ENCODE measurements at places on chromosomes 1 and 21.

- DNase-seq = no peak
Measured at GRCh38 chr1:214739621-214740238, 136.7 kb downstream of the CENPF start.

DNA sequence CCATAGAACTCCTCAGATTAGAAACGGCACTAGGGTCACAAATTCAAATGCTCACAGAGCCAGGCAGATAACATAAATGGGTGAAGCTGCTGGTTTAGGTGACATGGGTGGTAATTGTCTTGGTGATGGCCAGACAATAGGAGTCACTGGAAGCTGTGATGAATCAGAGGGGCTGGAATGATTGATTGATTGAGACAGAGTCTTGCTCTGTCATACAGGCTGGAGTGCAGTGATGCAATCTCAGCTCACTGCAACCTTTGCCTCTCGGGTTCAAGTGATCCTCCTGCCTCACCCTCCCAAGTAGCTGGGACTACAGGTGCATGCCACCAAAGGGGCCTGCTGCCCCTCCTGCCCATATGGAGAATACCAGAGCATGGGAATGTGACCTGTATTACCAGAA lies 63.0 kb downstream of the HIVEP3 start:
- no peak for DNase-seq

- DNase-seq = no peak
Measured at GRCh38 chr21:28174701-28175100, 818.0 kb downstream of the LTN1 start.

DNA sequence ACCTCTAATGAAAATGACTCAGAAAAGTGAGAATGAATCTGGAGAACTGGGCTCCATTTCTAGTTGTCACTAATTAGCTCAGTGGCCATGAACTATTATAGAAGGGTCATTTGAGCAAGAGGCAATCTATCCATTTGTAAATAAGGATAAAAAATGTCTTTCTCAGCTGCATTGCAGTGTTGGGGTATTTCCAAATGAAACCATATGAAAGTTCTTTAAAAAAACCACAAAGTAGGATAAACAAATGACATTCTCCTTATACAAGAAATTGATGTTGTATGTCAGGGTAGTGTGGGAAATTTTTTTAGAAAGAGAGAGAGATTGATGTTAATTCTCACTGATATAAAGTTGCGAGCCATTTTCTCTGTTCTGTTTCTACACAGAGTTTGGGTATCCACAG lies 26.0 kb downstream of the FMO3 start:
- no peak for DNase-seq

DNA sequence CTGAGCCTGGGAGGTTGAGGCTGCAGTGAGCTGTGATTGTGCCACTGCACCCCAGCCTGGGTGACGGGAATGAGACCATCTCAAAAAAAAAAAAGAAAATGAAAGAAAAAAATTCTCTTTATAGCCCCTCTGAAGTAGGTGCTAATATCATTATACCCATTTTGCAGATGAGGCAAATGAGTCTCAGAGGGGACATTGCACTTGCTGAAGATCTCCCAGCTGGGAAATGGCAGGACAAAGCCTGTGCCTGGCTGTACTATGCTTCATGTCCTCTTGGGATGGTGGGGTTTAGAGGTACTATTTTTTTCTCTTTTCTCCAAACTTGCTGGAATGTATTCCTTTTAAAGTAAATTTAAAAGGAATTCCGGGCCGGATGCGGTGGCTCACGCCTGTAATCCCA lies 1.6 kb downstream of the SMPDL3B start:
- no peak for DNase-seq

DNA sequence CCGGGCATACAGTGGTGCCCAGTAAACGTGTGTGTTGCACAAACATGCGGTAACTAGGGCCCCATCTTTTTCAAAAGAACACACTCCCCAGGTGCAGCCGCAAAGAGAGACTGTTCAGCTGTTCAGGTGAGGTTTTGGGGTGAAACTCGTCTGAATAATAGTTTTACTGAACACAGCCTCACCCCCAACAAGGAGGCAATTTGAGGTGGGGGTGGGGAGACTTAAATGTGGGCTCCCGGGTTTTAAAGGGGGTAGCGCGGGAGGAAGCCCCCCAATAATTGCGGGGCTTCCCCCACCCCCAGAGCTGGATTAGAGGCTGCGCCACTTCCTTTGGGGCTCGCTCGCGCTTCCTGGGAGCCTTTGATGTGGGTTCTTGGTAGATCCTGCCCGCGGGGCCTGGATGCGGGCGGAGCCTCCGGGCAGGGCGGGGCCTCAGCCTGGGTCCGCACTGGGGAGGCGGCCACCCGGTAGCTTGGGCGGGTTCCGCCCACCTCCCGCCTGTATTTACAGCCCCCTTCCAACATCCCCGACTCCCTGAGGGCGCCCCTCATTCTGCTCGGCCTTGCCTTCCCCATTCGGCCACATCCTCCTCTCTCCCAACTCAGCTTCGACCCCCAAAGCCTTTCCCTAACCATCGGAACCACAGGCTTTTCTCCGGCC lies 6.4 kb upstream of the EPHA2 start:
- peak; percentile 44 for DNase-seq

DNA sequence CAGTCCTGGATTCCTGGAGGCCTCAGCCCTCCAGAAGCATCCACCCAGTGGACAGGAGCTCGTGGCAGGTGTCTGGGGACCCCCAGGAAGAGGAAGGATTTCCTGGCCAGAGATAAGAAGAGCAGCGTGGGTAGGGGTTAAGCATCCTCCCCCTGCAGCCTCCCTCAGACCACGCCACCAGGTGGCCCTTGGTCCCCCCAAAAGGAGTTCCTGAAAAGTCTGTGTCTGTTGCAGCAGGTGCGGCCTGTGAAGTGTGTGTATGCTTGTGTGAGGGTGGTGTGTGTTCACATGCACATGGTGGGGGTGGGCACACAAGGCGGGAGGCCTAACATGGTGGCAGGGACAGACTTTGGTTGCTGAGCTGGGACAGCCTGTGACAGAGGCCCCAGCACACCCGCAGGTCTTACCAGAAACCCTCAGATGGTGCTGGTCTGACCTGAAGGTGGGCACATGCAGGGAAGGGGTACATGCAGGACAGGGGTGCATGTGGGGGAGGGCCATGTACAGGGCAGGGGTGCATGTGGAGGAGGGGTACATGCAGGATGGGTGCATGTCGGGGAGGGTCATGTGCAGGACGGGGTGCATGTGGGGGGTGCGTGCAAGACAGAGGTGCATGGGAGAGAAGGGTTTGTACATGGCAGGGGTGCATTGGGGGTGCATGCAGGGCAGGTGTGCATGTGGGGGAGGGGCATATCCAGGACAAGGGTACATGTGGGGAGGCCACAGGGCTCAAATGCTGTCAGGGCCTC lies 18.2 kb upstream of the RUNX3 start:
- DNase-seq = no peak

DNA sequence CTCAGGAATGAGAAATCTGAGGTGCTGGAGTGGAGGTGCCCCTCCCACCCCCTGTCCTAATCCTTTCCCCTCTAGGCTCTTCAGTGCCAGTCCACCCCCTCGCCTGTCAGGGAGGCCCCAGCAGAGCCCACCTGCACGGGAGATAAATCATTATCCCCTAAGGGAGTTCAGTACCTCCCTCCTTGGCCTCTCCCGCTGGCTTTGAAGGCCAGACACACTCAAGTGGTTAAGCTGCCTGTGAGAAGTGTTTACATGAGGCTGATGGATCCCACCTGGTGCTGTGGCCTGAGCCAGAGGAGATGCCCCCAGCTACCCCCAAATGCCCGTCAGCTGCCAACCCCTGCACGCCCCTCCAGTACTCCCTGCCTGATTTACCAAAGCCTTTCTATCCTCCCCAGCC lies 3.7 kb downstream of the RSPO1 start:
- no peak for DNase-seq

DNA sequence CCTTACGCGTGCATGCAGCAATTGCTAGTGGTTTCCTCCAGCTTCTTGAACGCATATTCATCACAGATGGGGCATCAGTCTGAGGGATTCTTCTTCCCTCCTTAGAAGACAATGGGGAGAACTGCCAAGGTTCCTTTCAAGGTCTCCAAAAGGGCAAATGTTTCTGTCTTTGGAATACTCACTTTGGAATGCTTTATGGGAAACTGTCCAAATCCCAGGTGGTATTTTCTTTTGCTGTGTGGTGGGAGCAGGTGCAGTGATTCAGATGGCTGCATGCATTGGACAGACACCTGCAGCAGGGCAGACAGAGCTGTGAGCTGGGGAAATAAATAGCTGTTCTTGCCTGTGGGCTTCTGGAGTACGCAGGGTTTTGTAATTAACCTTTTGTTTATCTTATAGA lies 40.5 kb downstream of the URB2 start:
- DNase-seq = no peak

GRCh38 chr1:21766210-21766609 lies 16.7 kb downstream of the USP48 start:
- no peak for DNase-seq

DNA sequence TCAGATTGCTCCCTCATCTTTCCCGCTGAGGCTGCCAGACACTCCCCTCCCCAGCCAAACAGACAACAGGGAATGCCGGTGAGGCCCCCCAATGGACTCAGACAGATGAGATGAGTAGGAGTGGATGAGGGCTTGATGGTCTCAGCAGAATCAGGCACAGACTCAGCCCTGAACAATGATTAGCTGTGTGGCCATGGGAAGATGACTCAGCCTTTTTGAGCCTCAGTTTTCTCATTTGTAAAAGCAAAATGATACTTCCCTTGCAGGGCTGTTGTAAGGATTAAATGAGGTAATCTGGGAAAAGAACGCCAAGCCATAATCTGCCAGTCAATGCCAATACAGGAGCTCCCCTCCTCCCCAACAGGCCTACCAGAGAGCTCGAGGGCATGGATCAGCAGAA lies 12.4 kb downstream of the C1orf198 start:
- no peak for DNase-seq

DNA sequence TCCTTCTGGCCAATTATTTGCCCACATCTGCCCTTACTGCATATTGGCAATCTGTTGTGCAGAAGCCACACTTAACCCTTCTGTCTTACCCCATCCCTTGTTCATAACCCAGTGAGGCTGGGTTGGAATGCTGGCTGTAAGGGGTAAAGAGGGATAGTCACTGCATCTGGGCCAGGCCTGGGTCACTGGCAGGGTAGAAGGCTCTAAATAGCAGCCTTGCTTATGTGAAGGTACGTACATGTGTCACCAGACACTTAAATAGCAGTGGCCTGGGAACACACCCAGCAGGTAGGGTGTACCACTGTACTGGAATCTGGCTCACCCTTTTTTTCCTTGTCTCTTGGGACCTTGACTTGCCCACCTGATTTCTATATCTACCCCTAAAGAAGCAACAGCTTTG lies 9.9 kb upstream of the TARS2 start:
- no peak for DNase-seq

DNA sequence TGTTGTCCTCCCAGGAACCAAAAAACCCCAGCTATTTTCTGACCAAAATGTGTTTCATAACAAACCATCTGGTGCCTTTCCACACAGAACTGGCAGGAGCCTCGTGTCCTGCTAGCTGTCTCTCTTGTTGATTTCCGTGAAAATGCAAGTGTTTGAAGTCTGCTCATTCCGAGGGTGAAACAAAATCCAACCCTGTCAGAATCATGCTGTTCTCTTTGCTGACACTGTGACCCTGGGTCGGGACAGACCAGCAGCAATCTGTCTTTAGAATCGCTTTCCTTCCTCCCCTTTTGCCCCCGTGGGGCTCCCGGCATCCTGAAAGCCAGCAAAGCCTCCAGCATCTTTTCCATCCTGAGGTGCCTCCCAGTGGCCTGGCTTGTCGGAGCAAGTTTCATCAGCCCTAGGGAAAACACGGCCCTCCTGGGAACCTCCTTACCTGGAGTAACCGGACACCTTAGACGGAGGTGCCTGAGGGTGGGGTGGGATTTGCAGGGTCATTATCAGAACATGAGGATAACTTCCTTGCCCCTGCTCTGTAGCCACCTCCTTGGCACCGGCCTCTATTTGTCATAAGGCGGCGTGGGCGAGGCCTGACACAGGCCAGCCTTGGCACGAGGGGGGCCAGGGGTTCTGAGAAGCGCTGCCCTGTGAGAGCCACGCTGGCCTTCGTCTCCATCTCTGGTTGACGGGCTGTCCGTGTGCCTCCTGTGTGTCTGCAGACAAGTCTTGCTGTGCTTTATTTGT lies 24.9 kb downstream of the LDLRAP1 start:
- no peak for DNase-seq

DNA sequence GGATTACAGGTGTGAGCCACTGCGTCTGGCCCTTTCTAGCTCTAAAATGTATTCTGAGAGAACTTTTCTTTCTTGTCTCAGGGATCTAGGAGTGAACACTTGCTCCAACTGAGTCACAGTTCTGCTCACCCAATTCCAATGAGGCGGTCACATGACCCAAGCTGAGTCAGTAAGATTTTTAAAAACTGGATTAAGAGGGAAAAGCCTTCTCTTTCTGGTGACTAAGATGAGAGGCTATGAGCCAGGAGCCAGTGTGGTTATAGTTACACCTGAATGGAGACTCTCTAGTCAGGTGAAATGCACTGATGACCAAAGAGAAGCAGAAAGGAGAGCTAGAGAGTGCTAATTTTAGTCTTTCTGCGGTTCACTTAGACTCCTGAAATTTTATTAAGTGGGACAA lies 9.5 kb upstream of the DEPDC1 start:
- no peak for DNase-seq

GRCh38 chr1:216721062-216721461 lies 2.2 kb downstream of the ESRRG start:
- DNase-seq = no peak

GRCh38 chr1:223401873-223402789 lies 8.9 kb downstream of the CCDC185 start:
- DNase-seq = no peak

- DNase-seq = no peak
Measured at GRCh38 chr1:55276671-55277376, 61.7 kb upstream of the USP24 start.

- peak; percentile 37 for DNase-seq
Measured at GRCh38 chr1:10152709-10153284, 57.6 kb upstream of the KIF1B start.

DNA sequence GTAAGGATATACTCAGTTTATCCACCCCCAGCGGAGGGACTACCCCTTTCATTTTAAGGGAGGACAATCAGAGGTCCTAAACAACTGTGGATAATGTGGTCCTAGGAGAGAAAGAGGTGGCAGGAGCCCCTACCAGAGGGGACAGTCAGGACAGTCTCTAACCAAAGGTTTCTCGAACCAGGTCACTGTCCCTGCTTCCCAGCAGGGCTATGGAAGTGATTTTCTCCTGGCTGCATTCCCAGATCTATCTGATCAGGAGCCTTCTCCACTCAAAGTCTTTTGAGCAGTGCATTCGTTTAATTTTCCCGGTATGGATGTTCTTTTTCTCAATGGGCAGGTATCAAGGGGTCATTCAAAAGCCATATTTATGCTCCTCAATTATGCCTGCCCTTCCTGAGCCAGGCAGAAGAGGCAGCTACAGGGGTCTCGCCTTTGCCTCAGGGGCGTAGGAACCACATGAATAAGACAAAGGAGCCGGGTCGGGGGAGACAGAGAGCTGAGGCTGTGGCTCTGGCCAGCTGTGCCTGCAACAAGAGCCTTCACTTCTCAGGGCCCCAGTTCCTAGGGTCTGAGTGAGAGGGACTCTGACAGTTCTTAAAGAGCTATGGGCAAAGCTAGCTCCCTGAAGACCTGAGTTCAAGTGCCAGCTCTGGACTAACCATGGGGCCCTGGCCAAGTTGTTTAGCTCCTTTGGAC lies 62.5 kb upstream of the DMRTB1 start:
- DNase-seq = no peak

All from stimulated activated CD4-positive, alpha-beta T cell treated with anti-CD3 and anti-CD28 coated beads, Interleukin-12 subunit alpha, Interleukin-12 subunit beta, amount 100 ng/mL, for 48 hours (primary cell).